Fibroblast of pulmonary artery (primary cell): ENCODE measurements at places on chromosomes 5 and 9.

- DNase-seq, result no peak
These were observed 18.3 kb upstream of the CCDC192 start for GRCh38 chr5:127684726-127685467.

DNA sequence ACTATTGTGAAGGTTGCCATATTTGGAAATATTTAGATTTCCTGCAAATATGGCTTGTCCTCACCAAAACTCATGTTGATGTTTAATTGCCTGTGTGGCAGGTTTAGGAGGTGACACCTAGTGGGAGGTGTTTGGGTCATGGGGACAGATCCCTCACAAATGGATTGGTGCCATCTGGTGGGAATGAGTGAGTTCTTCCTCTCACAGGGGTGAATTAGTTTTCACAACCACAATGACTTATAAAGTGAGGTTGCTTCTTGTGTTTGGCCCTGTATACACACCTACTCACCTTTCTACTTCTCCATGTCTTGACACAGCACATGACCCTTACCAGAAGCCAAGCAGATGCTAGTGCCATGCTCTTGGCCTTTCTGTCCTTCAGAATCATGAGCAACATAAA lies 41.1 kb downstream of the ISOC1 start:
- no peak for DNase-seq

- peak; percentile 14 for DNase-seq
These were observed 294.5 kb upstream of the PIK3R1 start for GRCh38 chr5:67921004-67921601.

DNA sequence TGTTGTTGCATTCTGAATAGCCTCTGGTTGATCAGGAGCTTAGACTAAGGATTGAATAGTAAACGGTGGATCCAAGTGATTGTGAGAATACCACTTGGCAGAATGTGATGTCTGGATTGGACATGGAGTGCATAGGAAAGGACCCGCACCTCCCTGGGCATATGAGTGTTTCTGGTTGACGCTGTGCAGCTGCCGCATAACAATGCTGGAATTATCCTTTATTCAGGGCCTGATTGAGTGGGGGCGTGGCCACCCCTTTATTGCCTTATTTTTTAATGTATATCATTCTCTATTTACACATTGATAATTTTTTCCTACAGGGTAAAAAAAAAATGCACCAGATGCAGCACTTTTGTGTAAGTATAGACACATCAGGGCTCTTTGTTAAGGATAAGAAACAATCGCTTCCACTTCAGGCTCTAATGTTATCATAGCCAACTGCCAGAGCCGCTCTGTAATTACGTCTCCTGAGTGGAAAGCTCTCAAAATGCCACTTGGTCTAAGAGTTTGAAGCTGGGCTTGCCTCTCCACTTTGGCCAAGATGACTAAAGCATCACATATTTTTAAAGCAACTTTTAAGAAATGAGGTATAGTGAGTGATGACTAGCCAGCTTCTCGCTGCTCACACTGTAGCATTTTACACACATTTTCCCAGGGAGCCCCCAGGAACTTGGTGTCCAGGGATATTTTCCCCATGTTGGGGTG lies 5.7 kb downstream of the FGD3 start:
- no peak for DNase-seq
